ENCODE measurements at places on chromosomes 5 and 9. TPM values are rescaled to one million over a fixed set of nuclear protein-coding genes. Genes with fewer than 3 reads are reported as not detected.
A peak's percentile ranks its signal among the peaks of the same experiment; 100 is the strongest.

- DNase-seq: no peak
Observed at GRCh38 chr9:114155995-114156656, 789 bp downstream of the COL27A1 start.

DNA sequence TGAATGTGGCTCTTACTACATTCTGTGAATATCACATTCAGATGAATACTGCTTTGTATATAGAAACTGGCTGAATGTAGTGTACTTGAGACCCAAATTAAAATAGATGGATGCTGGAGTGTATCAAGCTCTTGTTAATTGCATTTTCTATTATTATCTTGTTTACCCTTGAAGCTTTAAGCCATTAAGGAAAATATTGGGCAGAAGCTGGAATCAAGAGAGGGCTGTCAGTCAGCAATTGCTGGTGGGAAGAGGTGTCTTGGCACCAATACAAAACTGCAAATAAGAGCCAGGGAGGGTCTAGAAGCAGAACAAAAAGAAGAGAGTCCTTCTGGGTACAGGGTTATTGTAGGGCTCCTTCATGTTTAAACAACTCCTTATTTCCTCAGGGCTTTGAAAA is 38.8 kb downstream of the MUSK start:
- no peak for DNase-seq

DNA sequence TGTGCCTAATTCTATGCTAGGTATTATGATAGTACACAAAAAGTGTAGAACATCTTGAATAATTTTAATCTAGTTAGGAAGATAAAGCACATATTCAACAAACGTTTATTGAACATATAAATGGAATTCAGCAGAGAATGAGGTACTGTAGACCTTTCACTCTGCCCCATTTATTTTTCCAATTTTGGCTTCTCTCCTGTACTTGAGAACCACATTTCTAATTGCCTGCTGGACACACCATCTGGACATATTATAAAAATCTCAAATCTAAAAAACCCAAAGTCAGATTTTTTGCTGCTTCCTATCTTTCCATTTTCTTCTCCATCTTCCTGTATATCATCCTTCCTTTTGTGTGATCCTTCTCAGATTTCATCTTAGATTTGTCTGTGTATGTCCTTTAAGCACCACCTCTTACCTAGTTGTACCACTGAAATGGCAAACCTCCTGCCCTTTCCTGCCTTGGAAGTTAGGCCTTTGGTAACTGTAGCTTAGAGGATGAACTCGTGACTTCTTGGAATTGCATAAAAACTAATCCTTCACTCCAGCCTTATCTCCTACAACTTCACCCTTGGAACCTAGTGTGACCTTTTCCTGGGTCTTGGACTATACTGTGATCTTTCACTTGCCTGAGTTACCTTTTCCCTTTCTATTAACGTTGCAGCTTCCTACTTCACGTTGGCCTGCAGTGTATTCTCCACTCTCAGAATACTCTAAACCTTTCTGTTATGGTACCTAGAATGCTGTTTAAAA is 8.8 kb downstream of the SLC26A2 start:
- DNase-seq: no peak

Gene HACD4
- total RNA-seq: 0.13 TPM

GRCh38 chr9:131405858-131406537 is 12.1 kb downstream of the PRRC2B start:
- no peak for DNase-seq

- no peak for DNase-seq
Observed at GRCh38 chr5:139880416-139881142, 85.0 kb downstream of the PSD2 start.

GRCh38 chr9:14258156-14258555 is 55.8 kb downstream of the NFIB start:
- no peak for DNase-seq

DNA sequence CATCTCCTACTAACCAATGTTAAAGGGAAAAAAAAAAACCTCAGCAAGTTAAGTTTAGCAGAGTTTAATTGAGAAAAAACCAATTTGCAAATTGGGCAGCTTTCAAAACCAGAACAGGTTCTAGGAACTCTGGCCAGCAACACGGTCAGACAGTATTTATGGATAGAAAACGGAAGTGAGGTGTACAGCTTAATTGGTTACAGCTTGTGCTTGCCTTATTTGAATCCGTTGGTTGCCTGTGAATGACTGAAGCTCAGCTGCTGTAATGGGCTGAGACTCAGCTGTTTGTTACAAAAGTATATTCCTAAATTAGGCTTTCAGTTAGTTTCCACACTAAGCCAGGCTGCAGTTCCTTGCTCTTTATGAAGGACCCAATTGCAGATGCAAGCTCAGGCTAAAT is 217.0 kb downstream of the SREK1 start:
- no peak for DNase-seq

DNA sequence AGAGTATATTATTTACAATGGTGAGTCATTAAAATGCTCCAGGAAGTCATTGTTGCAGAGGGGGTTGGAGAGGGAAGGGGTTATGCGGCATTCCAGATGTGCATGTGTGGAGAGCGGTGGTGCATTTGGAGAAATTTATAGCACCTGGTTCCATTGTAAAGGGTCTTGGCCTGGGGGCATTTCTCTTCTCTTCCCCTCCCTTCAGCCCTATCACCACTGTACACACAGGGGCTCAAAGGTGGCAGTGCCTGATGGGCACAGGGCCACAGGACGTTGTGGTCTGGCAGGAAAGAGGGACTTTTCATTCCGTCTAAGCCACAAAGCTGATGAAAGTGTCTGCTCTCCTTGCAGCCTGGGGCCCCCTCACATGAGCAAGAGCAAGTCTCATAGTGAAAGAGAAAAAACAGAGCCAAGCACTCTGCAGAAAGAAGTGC is 442.4 kb upstream of the ZNF462 start:
- no peak for DNase-seq

DNA sequence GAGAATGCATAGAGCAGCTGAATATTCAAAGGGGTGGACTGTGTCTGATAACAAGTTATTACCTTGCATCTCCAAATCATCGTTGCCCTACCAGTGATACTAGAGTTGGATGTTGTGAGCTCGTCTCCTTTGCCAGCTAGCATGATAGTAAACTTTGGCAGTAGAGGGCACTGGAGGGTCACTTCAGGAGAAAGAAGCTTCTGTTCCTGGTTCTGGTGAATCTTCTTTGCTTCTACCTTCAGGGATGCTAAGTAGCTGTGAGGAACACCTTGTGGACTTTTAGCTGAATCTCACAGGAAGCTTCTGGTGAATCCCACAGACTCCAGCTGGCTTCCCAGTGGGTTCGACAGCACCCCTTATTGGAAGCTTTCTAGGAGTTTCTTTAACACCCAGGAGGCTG is 626.6 kb upstream of the SGCD start:
- no peak for DNase-seq

GRCh38 chr5:93608855-93609254 is 25.8 kb downstream of the NR2F1 start:
- no peak for DNase-seq

Gene PCDHGA7
- total RNA-seq: 0.33 TPM

GRCh38 chr5:132224716-132225115 is 2.9 kb downstream of the P4HA2 start:
- DNase-seq: no peak

DNA sequence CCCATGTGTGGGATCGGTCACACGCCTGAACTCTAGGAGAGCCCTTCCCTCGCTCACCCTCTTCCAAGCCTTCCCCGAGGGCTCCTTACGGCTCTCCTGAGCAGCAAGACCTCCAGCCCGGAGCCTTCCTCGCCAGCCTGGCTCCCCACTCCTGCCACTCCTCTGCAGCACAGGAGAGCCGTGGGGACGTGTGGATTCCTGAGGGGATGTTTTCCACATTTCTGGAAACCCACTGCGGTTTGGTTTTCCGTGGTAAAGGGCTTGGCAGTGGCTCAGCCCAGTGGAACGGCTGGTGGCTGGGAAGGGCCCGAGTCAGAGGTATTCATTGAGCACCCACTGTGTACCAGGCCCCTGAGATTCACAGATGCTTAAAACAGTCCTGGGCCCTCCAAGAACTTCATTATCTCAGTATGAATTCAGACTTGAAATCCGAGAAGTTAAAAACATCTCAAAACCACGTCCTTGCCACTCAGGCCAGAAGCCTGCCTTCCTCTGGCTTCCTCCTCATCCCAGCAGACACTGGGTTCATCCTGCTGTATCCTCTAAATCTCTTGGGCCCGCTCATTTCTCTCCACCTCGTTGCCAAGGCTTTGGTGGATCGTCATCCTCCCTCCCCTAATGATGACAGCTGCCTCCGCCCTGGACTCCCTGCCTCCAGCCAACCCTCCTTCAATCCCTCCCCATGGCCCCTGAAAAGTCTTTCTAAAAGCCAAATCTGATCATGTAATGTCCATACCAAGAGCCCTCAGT is 109.6 kb downstream of the FGF18 start:
- DNase-seq: no peak

Gene TSTD2
- 8.1 TPM for total RNA-seq

Gene MLANA
- not detected for total RNA-seq

Gene ZNF366
- 1.7 TPM for total RNA-seq

DNA sequence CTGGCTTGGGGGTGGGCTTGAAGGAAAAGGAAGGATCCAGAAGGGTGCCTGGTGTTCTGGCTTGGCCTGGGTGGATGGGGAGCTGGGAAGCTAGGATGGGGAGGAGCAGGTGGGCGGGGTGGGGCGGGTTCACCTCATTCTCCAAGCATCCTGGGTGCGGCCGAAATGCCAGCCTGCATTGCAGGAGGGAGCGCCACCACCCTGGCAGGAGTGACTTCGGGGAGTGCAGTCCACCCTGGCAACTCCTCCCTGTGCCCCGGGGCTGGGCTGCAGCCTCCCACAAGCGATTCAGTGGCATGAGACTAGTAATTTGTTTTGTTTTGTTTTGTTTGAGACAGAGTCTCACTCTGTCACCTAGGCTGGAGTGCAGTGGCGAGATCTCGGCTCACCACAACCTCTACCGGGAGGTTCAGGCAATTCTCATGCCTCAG is 5.5 kb downstream of the TTC16 start:
- DNase-seq: no peak

DNA sequence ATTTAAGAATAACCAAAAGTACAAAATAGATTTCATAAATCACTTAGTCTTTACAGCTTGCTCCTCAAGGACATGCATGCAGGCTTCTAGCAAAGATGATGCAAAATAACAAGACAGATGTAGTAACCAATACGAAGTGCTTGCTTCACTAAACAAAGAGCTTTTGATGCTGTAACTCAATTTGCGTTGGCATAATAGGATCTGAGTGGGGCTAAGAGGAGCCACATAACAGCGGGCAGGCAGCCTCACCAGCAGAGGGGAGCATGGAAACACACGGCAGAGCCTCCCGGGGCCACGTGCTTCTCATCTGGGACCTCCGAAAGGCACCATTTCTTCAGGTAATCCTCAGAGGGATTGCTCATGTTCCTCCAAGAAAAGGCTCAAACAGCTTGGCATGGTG is 139.7 kb downstream of the C5orf15 start:
- no peak for DNase-seq

GRCh38 chr5:131854134-131854533 is 57.3 kb upstream of the FNIP1 start:
- DNase-seq: no peak

GRCh38 chr9:133897675-133898074 is 94.4 kb downstream of the VAV2 start:
- DNase-seq: no peak

GRCh38 chr5:141338538-141339306 is at the start of gene PCDHGA2:
Gene PCDHGA2 (plus strand): TSS chr5:141338760.
- DNase-seq: no peak

- no peak for DNase-seq
Observed at GRCh38 chr9:18985996-18986395, 47.0 kb downstream of the SAXO1 start.

DNA sequence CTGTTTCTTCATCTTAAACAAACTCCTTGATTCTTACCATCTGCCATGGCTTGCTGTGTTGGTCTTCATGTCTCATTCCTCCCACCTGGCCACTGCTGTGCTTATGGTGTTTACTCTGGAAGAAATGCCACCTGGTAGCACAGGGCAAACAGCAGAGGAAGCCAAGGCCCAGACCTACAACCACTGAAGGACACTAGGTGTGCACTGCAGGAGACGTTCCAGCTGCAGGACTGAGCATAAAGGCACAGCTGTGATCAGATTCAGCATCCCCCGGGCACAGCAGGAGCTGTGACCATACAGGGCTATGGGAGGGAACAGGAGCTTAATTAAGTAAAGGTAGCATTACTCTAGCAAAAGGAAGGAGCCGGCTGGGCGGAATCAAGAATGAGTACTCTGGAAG is 12.6 kb upstream of the GNAQ start:
- no peak for DNase-seq

Gene NFIB
- total RNA-seq: 38.4 TPM

- DNase-seq: no peak
Observed at GRCh38 chr5:177473443-177474001, at the start of gene DBN1. Gene DBN1 (minus strand): TSS chr5:177473634. CDS start chr5:177473521, 113 bp downstream.

Gene STPG3
- total RNA-seq: not detected

Gene INSL6
- total RNA-seq: not detected

- no peak for DNase-seq
Observed at GRCh38 chr9:132141344-132141947, 20.4 kb upstream of the NTNG2 start.

DNA sequence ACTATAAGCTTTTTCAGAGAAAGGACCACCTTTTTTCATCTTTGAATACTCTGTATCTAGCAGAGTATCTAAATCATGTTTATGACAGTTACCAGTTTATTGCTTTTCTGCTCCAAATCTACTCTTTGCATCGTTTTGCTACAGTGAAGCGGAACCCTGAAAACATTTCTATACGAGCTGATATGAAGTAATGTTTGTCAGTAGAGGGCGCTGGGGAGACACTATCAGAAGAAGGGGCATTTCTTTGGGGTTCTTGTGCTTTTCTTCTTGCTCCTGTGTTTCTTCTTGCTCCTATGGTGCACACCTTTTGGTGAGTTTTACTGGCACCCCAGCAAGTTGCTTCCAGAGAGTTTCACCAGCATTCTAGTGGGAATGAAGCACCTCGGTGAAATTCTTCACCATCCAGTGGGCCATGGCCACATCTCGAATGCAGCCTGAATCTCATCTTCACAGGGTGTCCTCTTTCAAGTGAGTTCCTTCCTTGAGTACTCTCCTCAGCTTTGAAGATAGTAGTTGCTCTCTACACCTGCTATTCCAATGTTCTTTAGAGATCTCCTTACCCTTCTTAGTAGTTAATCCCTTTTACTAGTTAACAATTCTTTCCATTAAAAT is 98.4 kb downstream of the FGF1 start:
- no peak for DNase-seq

DNA sequence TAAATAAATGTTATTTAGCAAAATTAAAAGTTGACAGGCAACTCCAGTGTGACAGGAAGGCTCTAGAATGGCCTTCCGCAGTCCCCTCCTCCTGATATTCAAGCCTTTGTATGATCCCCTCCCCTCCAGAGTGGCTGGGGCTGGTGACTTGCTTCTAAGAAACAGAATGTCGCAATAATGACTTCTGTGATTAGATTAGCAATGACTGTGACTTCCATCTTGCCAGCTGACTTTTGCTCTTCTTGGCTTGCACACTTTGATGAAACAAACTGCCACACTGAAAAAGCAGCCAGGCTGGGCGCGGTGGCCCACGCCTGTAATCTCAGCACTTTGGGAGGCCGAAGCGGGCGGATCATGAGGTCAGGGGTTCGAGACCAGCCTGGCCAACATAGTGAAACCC is 106.5 kb upstream of the LARP1 start:
- peak; percentile 73 for DNase-seq

- no peak for DNase-seq
Observed at GRCh38 chr5:17679597-17680203, 45.4 kb downstream of the TAF11L14 start.

- peak; percentile 50 for DNase-seq
Observed at GRCh38 chr5:31638345-31638744, 586 bp upstream of the PDZD2 start.
